ENCODE measurements at places on chromosomes 3 and 15. TPM values are rescaled to one million over a fixed set of nuclear protein-coding genes. Genes with fewer than 3 reads are reported as not detected.

DNA sequence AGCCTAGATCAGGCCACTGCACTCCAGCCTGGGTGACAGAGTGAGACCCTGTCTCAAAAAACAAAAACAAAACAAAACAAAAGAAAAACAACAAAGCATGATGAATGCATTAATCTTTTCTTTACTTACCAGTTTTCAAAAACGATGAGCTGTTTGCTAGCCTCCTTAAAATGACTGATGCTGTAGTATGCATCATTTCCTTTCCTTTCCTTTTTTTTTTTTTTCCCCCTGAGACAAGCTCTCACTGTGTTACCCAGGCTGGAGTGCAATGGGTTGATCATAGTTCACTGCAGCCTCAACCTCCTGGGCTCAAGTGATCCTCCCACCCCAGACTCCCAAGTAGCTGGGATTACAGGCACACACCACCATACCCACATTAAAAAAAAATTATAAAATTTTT, 202.0 kb downstream of the ADAMTSL3 start:
- H3K4me3 ChIP-seq, result no peak overlapping the region
- DNase-seq, result no peak
- H3K27me3 ChIP-seq, result no peaks in the 10 kb centered on the region
- H3K27ac ChIP-seq, result no peak overlapping the region
- H3K4me1 ChIP-seq, result peaks cover 15% of the 10 kb centered on the region
- H3K36me3 ChIP-seq, result no peaks in the 10 kb centered on the region

DNA sequence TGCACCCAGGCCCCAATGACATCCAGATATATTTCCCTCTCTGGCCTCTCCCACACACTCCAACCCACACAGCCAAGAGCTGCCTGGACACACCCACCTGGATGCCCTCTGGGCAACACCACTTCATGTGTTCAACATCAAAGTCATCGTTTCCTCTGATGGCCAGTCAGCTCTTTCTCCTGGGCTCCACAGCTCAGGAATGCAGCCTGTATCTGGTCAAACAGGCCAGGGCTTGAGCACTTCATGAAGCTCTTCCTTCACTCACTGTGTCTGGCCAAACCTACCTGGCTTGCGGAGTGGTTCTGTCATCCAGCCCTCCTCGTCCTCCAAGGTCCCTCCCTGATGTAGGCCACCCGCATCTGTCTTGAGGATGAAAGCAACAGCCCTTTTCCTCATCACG, 35.8 kb upstream of the SLC6A11 start:
- peaks cover 64% of the 10 kb centered on the region for H3K27me3 ChIP-seq
- no peak for DNase-seq
- H3K27ac ChIP-seq, result no peak overlapping the region
- H3K4me3 ChIP-seq, result no peak overlapping the region
- H3K36me3 ChIP-seq, result no peaks in the 10 kb centered on the region
- no peaks in the 10 kb centered on the region for H3K4me1 ChIP-seq

- no peak overlapping the region for H3K4me3 ChIP-seq
- no peak overlapping the region for H3K27ac ChIP-seq
- no peaks in the 10 kb centered on the region for H3K36me3 ChIP-seq
These were observed 10.0 kb upstream of the DNAJB8 start for GRCh38 chr3:128476659-128477058.

GRCh38 chr3:133851266-133851906, 44.3 kb downstream of the RAB6B start:
- H3K4me1 ChIP-seq, result no peaks in the 10 kb centered on the region
- no peak overlapping the region for H3K4me3 ChIP-seq
- no peaks in the 10 kb centered on the region for H3K36me3 ChIP-seq
- no peak overlapping the region for H3K27ac ChIP-seq
- no peak for DNase-seq

- H3K36me3 ChIP-seq, result no peaks in the 10 kb centered on the region
- no peak overlapping the region for H3K27ac ChIP-seq
- peaks cover 12% of the 10 kb centered on the region for H3K4me1 ChIP-seq
- no peaks in the 10 kb centered on the region for H3K27me3 ChIP-seq
These were observed 128.8 kb upstream of the IL12A start for GRCh38 chr3:159859836-159860235.

CHRM5 gene
- total RNA-seq, result not detected

LRRFIP2 gene
- 40.2 TPM for total RNA-seq

- no peak overlapping the region for H3K4me3 ChIP-seq
- peaks cover 30% of the 10 kb centered on the region for H3K27me3 ChIP-seq
- no peaks in the 10 kb centered on the region for H3K4me1 ChIP-seq
- no peaks in the 10 kb centered on the region for H3K36me3 ChIP-seq
These were observed 57.3 kb downstream of the LINGO1 start for GRCh38 chr15:77575203-77575934.

- H3K27me3 ChIP-seq, result no peaks in the 10 kb centered on the region
- H3K4me1 ChIP-seq, result no peaks in the 10 kb centered on the region
- no peak for DNase-seq
These were observed 622.2 kb downstream of the EDEM1 start for GRCh38 chr3:5809586-5810246.

Data from PC-9 (cell line).